ENCODE measurements at places on chromosomes 2 and 18.

- DNase-seq: no peak
Observed at GRCh38 chr2:187369471-187369870, 78.6 kb downstream of the CALCRL start.

- DNase-seq: no peak
Observed at GRCh38 chr18:67117804-67118203, 398.7 kb downstream of the DSEL start.

DNA sequence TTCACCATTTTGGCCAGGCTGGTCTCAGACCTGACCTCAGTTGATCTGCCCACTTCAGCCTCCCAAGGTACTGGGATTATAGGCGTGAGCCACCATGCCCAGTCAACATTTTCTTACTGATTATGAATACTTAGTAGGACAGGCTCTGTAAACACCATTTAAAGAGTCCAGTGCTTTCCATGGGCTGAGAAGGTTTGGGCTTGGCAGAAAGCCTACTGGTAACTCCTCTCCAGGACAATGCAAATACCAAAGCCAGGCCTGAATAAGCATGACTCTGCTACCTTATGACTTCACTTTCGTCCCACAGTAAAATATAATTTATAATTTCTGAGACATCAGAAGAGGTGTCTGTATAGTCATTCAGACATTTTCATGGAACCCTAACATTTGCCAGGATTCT, 60.2 kb upstream of the FAM117B start:
- no peak for DNase-seq

- no peak for DNase-seq
Observed at GRCh38 chr2:216194013-216194412, 84.9 kb downstream of the XRCC5 start.

DNA sequence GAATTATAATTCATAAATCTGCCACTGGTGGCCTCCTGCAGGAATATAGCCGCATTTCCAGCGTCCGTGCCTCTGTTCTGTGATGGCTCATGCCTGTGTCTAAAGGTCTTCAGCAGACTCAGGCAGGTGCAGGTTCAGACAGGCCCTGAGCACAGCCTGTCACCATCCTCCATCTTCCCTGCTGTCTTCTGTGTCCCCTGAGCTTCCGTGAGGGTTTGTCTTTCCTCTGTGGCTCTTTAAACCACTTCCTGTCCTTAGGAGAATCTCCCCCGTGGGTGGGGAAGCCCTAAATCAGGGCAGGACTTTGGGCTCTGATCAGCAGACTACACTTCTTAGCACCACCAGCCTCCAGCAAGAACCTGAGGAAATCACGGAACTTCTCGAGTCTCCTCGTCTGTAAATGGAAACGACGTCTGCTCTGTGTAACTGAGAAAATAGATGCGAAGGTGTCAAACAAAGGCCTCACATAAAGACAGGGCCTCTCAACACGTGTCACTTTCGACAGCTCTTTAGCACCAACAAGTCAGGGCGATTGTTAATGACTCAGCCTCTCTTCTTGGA, 24.1 kb upstream of the NFATC1 start:
- DNase-seq: no peak

DNA sequence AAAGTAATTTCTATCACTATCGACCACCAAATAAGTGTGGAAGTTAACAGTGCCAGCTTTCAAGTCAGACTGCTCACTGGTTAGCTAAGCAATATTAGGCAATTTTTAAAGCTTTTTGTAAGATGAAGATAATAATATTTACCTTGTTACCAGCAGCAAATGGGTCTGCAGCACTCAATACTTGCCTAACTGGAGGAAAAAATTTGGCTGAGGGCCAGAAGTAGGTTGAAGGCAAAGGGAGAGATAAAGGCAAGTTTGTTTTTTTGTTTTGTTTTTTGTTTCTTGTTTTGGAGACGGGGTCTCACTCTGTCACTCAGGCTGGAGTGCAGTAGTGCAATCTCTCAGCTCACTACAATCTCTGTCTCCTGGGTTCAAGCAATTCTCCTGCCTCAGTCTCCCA, 675.9 kb downstream of the DPP10 start:
- DNase-seq: no peak

GRCh38 chr2:32812316-32812715, 134.4 kb upstream of the LTBP1 start:
- DNase-seq: no peak

DNA sequence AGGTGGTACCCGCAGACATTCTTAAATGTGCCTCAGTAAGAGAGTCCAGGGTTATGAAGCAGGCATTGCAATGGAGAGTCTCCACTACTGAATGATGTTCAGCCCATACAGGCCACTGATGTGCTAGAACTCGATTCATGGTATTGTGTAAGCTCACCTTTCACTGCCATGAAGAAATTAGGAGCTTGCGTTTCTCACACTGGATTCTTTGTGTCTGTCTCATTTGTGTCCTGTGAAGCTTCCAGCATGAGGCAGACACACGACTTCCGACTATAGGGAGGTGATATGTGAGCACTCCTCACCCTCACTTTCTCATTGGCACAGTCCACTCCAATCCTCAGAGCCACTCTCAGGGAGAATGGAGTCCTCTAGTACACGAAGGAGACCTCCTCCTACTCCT, 677.4 kb upstream of the RAB6C start:
- DNase-seq: no peak

- DNase-seq: no peak
Observed at GRCh38 chr18:25724997-25725396, 365.4 kb downstream of the SS18 start.

GRCh38 chr2:138107288-138107687, 143.0 kb downstream of the HNMT start:
- DNase-seq: no peak

DNA sequence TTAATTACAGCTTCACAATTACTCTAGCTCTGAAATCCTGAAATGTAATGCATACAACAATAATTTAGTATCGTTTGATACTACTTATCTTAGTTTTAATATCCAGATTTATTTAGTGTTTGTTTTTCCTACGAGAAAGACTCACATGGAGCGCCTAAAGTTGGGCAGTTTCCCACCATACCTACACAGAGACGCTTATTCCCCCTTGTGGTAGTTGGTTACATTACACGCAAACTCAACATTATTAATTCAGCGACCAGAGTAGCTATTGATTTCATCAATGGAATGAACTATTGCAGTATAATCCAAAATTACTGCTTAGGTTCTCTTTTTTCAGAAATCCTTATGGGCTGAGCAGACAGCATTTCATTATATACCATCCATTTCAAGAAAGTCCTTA, 164.0 kb upstream of the REG3G start:
- DNase-seq: no peak

GRCh38 chr2:173148520-173148919, 72.9 kb downstream of the MAP3K20 start:
- DNase-seq: no peak

DNA sequence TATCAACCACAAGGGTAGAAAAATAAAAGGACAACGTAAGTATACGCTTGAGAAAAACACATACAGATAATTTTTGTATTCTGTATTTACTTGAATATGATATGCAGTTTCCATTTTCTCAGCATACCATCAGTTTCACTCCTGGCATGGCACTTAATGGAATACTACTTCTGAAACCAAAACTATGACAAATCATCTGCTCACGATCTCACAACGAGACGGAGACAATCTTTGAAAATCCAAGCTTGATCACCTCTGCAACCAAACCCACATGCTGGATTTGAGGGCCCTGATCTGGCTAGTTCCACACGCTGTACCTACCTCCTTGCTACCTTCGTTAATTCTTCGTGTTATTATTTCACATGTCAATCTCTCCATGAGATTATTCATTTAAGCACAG, 387.6 kb downstream of the NBAS start:
- no peak for DNase-seq

- DNase-seq: no peak
Observed at GRCh38 chr2:96622544-96622943, 15.6 kb downstream of the KANSL3 start.

DNA sequence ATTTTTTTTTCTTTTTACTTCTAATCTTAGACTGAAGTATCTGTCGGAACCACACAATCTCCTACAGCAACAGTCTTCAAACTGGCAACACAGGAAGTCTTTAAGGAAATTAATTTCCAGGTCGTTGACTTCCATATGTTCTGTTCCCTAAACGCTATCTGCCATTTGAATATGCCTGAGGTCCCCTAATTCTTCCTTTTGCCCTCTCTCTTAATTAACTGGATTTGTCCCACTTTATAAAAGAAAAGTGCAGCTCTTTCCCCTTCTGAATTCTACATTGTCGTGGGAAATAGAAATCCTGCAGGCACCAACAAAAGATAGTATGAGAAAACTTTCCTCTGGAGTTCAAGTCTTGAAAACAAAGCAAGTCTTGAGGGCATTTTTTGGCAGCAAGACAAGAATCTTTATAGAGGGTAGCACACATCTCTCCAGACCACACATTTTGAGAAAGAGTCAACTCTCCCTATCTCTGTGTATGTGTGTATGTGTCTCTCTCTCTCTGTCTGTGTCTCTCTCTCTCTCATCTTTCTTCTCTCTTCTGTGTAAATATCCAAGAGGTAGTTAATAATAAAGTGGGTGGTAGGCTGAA, 879.8 kb downstream of the SOCS6 start:
- DNase-seq: no peak

GRCh38 chr2:165239230-165239629, at the start of gene SCN2A:
TSS of gene SCN2A (plus strand) at chr2:165239414. CDS start at chr2:165295824, 56,410 bp downstream.
- no peak for DNase-seq

GRCh38 chr2:20589975-20590703, 60.8 kb downstream of the HS1BP3 start:
- no peak for DNase-seq

DNA sequence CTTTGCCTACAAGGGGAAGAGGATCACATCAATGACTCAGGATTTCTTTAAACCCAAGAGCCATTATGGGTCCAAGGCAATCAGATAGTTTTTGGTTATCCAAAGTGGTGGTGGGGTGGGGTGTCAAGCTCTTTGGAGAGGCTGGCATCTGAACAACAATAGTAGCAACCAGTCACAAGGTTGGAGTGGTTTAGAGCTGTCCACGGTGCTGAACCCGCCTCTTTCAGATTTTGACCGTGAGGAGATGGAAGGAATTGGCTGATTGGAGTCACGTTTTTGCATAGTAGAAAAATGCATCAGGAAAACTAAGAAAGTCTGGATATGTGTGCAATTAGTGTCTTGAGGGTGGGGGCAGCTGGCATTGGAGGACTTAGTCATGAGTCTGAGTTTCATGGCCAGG, 159.9 kb downstream of the LOXHD1 start:
- no peak for DNase-seq

DNA sequence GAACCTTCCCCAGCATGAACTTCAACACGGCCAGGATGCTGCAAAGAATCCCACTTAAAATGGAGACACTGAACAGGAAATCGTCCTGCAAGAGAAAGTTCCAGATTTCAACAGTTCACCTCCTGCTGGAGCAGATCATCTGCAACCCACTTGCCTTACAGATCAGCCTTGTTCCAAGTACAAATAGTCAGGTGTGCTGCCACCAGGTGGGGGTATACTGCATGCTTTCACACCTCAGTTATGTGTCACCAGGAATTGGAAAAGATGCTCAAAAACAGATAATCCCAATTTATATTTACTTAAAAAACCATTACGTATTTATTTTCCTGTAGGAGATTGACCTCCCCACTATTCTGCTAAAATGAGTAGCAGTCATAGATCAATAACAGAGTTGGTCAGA, 212.3 kb downstream of the MGAT5 start:
- DNase-seq: no peak

DNA sequence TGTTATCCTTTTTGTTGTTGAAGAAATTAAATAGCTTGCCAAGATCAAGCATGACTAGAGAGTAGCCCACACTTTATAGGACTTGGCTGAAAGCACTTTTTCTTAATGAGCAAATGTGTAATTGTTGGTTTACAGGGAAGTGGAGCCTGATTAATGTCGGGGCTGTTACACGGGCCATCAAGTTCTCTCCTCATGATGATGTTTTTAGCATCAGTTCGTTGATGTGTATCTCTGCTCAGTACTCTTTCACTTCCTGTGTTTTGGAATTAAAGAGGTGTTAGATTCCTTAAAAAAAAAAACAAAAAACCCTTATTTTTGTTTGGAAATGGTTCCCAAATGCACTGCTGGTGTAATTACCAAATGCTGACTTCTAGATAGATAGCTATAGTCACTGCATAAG, 114.2 kb downstream of the PTPRM start:
- DNase-seq: no peak

DNA sequence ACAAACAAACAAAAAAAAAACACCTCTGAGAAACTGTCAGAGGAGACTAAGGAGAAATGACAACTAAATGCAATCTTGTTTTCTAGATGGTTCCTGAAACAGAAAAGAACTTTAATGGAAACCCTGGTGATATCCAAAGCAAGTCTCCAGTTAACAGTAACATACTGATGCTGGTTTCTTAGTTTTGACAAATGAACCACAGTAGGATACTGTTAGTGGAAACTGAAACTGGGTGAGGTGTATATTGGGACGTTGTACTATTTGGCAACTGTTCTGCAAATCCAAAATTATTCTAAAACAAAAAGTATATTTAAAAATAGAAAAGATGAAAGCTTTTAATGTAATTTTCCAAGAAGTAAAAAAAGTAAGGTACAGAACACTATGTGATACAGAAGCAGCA, 11.4 kb downstream of the SESTD1 start:
- no peak for DNase-seq

DNA sequence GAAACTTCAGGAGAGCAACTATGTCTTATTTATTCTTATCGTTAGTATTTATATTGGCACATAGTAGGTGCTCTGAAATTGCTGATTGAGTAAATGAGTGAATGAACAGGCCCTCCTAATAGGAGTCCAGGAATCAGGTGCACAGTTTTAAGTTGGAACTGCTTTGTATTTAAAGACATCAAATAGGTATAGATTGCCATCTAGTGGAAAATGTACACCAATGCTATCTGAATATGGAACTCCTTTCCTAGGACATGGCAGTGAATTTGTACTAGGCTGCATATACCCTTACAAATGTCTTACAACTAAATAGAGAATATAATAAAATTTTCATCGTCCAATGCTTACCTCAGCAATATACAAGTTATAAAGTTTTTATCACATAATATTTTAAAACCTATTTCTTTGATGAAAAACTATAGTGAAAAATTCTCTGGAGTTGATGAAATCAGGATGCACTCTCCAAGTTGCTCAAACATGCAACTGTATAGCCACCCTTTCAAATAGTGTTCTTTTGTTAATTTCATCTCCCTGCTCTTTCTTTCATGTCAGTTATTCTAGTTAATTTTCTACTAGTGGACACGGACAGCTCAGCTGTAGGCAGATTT, 318.9 kb upstream of the SYT4 start:
- DNase-seq: no peak

DNA sequence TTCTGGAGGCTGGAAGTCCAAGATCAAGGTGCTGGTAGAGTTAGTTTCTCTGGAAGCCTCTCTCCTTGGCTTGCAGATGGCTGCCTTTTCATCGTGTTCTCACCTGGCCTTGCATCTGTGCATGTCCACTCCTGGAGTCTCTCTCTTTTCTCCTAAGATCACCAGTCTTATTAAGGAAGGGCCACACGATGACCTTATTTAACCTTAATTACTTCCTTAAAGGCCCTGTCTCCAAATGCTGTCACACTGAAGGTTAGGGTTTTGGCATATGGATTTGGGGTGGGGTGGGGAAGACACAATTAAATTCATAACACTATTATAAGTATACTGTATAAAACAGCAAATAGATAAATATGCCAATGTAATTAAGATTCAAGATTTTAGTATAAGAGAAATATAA, 402.4 kb upstream of the HS6ST1 start:
- DNase-seq: no peak

GRCh38 chr2:232030229-232030628, 68.7 kb downstream of the DIS3L2 start:
- DNase-seq: no peak

- no peak for DNase-seq
Observed at GRCh38 chr2:23624378-23624777, 239.4 kb downstream of the KLHL29 start.

GRCh38 chr18:31454066-31454708, 6.6 kb downstream of the DSG3 start:
- DNase-seq: no peak

GRCh38 chr2:102058293-102058833, 66.6 kb downstream of the IL1R2 start:
- no peak for DNase-seq
